ENCODE measurements at places on chromosomes 3 and 15. TPM values are rescaled to one million over a fixed set of nuclear protein-coding genes. Genes with fewer than 3 reads are reported as not detected.

The KNG1 gene
- not detected for total RNA-seq

- DNase-seq, result no peak
Measured at GRCh38 chr3:111521891-111522290, 20.1 kb upstream of the CD96 start.

DNA sequence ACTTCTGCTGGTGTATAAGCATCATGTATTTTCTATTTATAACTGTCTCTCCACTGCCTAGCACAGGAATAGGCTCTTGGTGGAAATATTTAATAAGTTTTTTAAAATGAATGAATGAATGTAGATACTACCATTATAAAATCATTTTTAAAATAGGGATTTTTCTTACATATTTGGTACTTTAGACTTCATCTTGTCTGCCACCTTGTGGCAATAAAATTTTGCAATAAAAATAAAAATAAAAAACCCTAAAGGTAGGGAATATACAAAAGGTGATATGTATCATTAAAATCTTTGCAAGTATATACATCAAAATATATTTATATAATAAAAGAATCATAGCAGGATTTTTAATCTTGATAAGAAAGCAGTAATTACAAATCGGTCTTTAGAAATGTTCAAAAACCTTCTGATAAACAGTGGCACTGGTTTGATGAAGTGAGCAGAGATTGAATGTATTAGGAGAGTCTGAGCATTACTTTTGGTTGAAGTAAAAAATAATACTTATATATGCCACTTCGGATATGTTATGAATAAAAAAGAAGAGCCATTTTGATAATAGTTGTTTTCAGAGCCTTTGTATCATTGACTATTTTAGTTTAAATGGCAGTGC, 95.2 kb downstream of the SPATA16 start:
- DNase-seq, result no peak

DNA sequence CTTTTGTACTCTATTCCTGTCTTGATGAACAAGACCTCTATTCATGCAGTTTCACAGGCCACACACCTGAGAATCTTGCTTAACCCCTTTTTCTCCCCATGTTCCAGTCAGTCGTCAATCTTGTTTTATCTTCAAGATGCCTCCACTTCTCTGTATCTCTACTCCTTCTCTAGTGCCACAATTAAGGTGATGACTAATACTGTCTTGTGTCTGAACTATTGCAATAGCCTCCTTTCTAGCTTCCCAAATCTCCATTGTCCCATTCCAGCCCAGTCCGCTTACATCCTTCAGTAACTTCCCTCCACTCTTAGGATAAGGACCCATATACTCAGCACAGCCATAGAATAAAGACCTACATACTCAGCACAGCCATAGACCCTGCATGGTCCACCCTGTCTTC, 24.7 kb downstream of the CHST14 start:
- no peak for DNase-seq

GRCh38 chr15:91561371-91562100, 292.0 kb upstream of the SLCO3A1 start:
- no peak for DNase-seq

The C3orf62 gene
- total RNA-seq, result 13.5 TPM

DNA sequence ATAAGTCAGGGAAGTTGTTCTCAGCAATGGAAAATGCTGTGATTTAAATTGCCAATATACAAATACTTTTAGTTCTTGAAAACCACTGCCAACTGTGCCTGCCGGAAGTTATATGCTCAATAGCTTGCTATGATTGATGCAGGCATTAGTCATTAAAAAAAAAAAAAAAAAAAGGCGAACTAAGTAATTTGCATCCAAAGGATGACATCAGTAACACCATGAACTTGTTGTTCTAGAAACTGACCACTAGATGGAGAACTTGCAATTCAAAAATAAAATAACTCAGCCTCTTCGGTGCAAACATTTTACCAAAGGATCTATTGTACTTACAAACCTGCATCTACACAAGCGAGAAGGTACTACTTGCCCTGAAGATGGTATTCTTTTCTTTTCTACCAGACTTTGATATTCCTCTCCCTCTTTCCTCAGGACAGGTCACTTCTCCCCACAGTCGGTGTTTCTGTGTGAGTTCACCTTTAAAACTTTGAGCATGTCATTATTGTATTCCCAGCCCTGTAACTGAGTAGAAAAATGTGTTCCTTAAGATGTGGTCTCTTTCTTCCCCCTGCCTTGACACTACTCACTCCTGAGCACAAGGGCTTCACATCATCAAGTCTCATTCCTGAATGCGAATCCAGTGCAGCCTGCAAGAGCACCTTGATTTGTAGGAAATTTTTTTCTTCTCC, 115.0 kb upstream of the VEPH1 start:
- DNase-seq, result no peak

DNA sequence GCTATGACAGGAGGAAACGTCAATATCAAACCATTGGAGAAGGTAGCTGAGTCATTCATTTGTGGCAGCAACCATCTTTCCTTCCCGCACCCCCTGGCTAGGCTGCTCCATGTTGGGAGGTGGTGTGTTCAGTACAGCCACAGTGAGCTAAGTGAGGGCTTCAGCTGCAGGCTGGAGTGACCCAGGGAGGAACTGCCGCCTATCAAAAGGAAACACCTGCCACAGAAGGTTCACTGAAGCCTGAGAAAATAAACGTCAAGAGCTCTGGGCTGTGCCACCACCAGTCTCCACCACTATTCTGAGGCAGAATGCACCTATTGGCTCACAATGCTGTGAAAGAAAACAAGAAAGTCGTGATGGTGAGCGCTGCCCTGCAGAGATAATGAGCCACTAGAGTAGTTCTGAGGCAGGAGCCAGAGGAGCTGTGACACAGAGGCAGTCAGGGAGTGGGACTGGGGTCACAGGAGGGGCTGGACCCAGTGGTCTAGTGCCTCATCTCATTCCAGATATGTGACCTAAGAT, 34.8 kb upstream of the CD47 start:
- DNase-seq, result peak; percentile 75

DNA sequence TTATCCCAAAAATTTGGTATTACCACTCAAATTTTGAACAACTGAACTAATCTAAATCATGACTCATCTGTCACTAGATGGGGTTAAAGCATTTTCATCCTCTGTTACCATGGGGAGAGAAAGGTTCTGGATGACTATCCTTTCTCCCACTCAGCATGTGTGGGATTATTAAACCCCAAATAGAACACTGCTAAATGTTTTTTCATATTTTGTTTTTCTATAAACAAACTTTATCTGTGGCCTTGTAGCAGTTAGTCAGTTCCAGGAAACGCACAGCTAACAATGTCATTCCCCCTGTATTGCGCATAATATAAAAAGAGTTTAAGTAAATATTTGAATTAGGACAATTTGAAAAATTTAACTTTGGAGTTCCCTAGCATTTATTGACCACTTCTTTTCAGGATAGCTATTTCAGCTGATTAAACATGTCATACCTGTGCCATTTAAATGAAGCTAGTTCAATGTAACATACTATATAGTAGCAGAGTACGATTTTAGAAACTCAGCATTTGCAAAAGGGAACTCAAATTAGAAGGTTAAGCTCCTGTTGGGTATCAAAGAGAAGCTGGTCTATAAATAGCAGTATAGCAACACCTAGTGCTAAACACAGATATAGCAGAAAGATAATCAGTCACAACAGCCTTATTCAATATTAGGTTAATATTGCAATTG, 9.2 kb upstream of the TMEM212 start:
- no peak for DNase-seq

The CACNA1D gene
- total RNA-seq, result 0.33 TPM

DNA sequence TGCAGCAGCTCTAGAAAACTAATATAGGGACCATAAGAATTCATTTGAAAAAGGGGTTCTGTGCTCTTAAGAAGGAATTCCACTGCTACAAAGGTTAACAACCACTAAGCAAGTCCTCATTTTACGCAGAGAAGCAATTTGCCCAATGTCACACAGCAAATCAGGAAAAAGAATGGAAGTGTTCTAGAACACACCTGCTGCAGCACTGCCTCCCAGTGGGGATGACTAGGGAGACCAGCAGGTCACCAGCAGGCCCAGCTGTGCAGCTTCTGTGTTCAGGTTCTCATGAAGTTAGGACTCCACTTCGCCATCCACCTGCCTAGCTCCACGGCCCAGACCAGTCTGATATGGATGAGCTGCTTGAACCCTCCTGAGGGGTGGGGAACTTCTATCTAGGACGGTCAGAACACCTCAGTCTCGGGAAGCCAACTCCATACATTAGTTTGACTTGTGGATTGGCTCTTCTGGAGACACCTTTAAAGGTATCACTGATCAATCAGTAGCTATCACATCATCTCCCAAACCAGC, 18.6 kb downstream of the POMGNT2 start:
- peak; percentile 13 for DNase-seq

DNA sequence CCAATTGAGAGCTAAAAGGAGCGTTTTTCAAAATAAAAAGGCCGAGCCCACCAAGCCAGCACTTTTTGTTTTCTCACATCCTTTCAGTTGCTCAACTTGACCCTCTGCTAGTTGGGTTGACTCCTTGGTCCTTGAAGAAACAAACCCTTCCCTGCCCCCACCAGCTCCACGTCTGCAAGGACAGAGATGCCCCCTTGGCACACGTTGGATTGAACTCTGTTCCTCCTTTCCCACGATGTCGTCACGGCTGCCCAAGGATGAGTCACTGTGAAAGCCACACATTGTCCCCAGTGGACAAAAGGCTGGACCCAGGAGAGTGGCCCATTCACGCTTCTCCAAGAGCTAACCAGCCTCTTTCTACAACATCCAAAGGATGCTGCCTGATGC, 43.0 kb upstream of the SPATA12 start:
- no peak for DNase-seq

The PAQR9 gene
- not detected for total RNA-seq

The TRH gene
- not detected for total RNA-seq

DNA sequence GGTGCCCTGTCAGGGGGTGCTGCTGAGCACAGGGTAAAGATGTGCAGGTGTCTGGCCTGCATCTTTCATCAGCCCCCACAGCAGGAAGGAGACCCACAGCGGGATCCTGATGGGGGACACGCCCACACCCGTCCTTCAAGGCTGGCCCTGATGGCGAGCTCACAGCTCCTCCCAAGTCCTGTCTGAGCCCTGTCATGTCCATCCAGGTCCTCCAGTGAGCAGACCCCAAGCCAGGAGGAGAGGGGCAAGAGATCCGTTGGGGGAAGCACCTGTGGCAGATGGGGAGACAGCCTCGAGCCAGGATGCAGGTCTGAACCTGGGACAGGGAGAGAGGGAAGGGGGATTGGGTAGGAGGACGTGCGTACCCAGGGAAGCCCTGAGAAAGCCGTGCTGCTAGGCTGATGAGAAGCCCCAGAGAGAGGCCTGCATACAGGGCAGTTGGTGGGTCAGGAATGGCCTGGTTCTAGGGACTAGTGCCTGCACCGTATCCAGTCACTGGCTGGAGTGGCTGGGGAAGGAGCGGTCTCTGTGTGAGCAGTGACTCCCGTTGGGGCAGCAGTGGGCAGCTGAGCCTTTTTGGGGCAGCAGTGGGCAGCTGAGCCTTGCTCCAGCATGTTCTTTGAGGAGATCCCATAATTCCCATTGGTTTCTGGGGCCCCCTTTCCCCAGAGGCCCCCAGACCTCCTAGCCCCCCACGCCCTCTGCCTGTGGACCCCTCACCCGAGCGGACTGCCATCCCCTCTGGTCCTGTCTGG, 133.3 kb upstream of the MEF2A start:
- no peak for DNase-seq

DNA sequence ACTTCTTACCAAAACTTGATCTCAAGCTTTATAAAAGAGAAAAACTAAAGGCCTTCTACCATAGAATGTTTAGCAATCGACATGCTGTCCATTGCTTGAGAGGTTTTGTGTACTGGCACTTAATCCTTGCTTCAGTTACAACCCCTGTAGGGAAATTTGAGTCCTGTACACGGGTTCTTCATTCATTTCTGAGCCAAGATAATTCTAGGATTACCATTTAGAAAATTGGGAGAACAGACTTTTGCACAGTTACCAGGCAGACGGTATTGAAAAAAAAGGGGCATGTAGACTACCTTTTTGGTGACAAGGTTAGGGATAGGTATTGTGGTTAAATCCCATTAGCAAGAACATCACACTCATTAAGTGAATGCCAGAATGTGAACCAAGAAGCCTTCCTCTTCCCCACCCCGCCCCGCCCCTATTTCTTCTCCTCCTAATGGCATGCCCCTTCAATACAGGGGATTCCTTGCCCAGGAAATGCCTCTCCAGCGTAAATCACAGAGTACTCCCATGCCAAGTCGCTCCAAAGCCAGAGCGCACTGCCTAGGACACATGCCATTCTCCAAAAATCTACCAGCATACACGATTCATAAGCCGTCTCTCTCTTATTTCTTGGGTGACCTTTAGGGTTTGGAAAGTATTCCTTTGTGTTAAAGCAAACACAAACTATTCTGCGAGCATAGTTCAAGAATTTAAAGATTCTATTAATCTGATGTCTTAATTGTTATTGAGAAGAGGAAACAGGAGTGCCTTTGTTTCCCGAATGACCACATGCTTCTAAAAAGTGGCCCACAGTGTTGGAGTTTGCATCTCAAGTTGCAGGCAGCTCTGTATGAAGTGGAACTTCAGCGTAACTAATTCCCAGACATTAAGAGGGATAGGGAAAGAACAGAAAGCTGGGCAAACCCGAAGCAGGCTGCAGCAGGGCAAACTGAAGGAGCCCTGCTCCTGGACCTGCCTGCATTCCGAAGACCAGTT, 164.0 kb upstream of the NR2F2 start:
- DNase-seq, result no peak

DNA sequence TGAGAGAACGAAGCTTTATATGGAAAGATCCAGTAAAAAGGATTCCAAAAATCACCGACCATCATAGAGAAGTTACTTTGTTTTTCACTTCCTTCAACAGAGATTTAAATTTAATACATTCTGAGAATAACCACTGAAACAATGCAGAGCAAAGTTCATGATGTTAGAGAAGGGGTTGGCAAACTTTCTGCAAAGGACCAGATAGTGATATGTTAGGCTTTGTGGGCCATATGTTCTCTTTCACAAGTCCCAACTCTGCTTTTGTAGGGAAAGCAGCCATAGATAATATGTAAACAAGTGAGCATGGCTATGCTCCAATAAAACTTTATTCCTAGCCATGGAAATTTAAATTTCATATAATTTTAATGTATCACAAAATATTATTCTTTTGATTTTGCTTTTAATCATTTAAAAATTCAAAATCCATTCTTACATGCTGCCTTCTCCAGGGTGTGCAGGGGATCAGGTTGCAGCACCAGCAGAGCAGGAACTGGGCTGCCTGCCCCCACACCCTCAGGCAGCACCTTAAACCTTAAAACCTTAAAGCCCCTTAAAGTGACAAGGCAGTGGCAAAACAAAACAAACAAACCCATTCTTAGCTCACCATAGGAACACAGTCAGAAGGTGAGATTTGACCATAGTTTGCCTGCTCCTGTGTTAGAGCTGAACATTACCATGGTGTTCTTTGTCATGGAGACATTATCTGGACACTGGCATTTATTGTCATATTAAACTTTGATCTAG, 16.9 kb upstream of the IGSF10 start:
- DNase-seq, result no peak

All from activated CD4-positive, alpha-beta T cell treated with anti-CD3 and anti-CD28 coated beads, Interleukin-2, amount 10 ng/mL, durations not matched to agents 7 days and 5 days (primary cell).